Tibial nerve (tissue), 4 donors: ENCODE measurements at places on chromosomes 7 and 10. TPM values are rescaled to one million over a fixed set of nuclear protein-coding genes. Genes with fewer than 3 reads are reported as not detected.

PDE1C gene
- total RNA-seq: 31.8 TPM

ZNF467 gene
- total RNA-seq: 15.9 TPM

ATRNL1 gene
- 1.0 TPM for total RNA-seq

DOCK1 gene
- total RNA-seq: 63.8 TPM

- no peak for DNase-seq
Observed at GRCh38 chr7:31493714-31494181, 20.1 kb upstream of the ITPRID1 start.

GRCh38 chr7:129939881-129940280 lies 12.9 kb downstream of the UBE2H start:
- no peak for DNase-seq

DNA sequence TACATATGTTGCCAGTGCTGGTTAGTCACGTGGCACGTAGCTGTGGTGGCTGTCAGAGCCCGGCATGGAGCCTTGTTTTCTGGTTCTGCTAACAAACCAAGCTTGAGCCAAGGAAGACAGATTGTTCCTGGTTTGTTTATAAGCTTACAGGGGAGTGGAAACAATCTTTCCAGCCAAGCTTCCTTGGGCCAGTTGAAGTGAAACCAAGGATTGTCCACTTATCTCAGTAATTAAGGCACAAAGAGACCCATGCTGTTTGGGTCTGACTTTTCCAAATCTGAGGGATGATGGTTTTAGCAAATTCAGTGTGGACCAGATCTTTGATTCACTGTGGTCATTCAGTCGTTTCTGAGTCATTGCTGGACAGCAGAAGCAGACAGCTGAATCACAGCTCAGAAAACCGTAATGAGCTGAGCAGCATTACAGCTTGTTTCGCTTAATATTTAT lies 297.3 kb upstream of the COBL start:
- DNase-seq: no peak

AQP1 gene
- total RNA-seq: 675 TPM

DNA sequence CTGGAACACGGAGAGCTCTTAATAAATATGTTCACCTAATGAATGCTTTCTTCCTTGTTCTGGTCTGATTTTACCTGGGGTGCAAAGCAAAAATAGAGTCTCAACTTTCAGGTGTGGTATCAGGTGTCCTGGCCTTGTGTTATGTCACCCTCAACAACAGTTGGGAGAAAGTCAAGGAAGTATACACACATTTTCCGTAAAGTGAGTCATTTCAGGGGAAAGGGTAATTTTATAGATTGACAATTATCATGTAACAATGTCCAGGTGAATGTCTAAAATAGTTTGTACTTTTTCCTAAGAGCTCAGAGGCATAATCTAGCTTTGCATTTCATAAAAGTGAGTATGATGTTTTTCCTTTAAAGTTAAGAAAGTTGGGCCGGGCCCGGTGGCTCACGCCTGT lies 287.4 kb downstream of the SKIDA1 start:
- no peak for DNase-seq

- no peak for DNase-seq
Observed at GRCh38 chr7:145431834-145432233, 596.0 kb upstream of the TPK1 start.

SLC16A9 gene
- total RNA-seq: 2.3 TPM

MNX1 gene
- not detected for total RNA-seq

STAG3 gene
- total RNA-seq: 7.1 TPM

- DNase-seq: no peak
Observed at GRCh38 chr10:71765176-71765904, 8.0 kb downstream of the VSIR start.

DNA sequence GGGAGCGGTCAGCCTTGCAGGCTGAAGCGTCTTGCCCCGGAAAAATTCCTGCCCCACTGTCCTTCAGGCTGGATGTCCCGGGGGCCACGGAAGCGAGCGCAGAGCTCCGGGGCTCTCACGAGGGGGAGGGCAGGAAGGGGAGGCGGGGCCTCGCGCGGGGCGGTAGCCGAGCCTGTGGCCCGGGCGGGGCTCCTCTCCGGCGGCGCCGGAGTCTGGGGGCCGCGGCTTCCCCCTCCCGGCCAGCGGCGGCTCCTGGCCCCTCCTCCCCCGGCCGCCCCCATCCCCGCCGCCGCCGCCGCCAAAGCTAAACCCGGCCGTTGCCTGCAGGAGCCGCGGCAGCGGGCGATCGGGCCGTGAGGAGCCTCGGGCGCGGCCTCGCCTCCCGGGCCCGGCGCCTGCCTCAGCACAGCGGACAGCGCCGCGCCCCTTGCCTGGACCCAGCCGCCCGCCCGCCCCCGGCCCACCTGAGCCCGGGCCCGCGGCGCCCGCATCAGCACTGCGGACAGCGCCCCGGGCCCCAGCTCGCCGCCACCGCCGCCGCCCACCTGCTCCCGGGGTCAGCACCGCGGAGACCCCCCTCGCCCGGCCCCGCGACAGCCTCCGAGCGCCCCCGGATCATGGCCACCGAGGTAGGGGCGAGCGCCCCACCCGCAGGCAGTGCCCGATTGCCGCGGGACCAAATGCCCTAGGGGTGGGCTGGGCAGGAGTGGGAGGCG lies at the start of gene GOLGA7B:
GOLGA7B (plus strand) TSS at position 157 of the 716 bp plus-strand sequence; CDS start at position 618, 461 bp downstream.
- no peak for DNase-seq

GRCh38 chr10:94357193-94357592 lies 5.5 kb downstream of the NOC3L start:
- DNase-seq: no peak

GRCh38 chr7:126223729-126224128 lies 1029.0 kb downstream of the GRM8 start:
- DNase-seq: no peak

- no peak for DNase-seq
Observed at GRCh38 chr7:12692479-12693259, 5.2 kb downstream of the ARL4A start.

GRCh38 chr10:121183707-121184106 lies 332.5 kb downstream of the WDR11 start:
- no peak for DNase-seq

ETV1 gene
- 10.2 TPM for total RNA-seq

HYAL4 gene
- total RNA-seq: not detected
